ENCODE measurements at places on chromosomes 2 and 18.

GRCh38 chr18:58865033-58865590 lies 435 bp downstream of the ZNF532 start:
- DNase-seq: peak; percentile 67

DNA sequence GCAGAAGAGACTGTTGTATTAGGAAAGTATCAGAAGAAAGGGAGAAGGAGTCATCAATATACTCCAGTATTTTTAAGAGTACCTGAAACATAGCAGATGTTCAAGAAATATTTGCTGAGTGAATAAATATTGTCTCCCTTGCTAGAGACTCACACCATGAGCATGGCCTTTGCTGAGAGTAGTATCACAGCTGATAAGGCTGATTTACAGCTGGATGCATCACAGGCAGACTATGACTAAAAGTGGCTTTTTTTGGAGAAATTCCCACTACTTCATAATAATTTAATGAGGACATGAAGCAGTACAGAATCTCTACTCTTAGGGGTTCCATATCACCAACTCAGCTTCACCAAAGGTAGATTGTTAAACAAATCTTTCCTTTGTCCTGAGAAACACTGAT lies 373.3 kb downstream of the RBM43 start:
- DNase-seq: no peak

DNA sequence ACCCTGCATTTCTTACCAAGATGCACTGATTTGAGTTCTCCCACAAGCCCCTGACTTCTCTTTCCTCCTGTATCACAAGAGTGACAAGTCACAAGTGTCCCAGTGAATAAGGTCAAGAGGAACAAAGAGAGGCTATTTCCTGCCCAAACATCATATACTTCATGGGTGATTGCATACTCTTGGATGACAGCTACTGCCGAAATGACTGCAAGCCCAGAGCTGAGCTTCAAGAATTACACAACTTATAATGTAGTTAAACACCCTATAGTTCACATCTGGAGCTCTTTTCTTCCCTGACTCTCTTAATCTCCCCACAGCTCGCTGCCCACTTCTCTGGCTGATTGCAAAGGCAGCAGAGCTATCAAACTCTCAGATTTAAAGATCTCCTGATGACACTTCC lies 289.7 kb upstream of the PARD3B start:
- no peak for DNase-seq

- DNase-seq: no peak
Measured at GRCh38 chr18:36398419-36398818, 100.9 kb downstream of the FHOD3 start.

DNA sequence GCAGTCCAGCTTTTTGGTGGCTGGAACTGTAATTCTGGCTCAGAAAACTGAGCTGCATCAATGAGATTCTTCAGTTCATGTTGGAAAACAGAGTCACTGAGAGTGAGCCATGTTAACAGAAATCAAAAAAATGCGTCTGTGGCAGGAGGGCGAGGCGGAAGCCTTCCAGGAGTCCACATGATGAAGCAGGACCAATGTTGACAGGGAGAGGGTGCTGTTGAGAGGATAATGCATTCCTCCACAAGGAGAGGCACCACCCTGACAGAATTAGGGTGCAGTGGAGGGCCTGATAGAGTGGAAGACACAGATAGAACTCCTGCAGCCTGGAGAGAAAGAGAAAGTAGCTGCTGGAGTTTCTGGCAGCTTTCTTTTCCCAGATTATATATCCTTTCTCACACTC lies 111.5 kb downstream of the MGAT5 start:
- DNase-seq: no peak

DNA sequence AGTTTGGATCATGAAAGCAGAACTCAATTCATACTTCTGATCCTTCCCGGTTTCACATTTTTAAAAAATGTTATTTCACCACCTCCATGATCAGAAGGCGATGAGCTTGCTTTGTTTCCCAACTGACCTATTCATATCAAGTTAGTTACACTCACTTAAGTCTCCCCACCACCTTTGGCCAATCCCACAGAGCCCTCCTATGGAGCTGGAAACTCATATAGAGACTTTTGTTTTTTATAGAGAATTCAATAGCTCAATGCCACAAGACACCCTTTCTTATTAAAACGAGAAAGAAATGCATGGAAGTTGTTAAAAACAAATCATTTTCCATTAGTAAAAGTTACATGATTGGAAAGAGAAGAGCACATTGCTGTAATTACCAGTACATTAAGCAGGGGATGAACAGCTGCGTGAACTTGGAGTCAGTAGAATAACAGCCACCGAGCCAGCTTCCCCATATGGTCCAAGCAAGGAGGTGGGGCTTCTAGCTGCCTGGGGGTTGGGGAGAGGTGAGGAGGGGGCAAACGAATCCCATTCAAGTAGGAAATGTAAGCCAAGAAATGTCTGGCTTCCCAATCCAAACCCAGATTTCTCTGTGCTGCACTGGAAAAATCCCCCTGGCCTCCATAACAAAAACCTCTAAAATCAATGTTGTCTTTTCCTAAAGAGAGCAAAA lies 614.5 kb downstream of the IRS1 start:
- no peak for DNase-seq

- no peak for DNase-seq
Measured at GRCh38 chr2:204454672-204455380, 90.4 kb upstream of the PARD3B start.

GRCh38 chr2:181073896-181074295 lies 93.5 kb downstream of the UBE2E3 start:
- DNase-seq: no peak

DNA sequence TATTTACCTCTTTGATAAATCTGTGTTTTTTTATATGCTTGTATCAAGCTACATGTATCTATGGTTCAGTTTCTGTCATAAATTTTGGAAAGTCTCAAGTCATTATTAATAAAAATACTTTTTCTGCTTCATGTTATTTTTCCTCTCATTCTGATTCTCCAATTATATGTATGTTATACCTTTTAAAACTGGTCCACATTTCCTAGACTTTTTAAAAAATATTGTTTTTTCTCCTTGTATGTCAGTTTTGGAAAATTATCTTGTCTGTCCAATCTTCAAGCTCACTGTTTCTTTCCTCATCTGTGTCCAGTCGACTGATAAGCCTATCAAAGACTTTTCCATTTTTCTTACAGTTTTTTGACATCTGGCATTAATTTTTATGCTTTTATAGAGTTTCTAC lies 253.4 kb downstream of the ASXL3 start:
- no peak for DNase-seq

DNA sequence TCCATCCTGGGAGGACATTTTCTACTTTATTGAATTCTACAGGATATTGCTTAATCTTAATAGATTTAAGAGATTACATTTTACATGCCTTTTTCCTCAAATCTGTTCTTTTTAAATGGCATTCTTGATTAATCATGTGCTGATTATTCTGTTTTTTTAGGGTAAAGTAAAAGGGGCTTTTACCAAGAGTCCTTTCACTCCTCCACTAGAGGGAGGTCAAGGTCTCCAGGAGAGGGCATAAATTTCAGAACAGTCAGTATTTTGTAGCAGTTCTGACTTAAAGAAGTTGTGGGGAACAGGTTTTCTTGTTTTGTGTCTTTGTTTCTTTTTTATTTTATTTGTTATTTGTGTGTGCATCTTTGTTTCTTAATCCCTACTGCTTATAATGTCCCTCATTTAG lies 25.4 kb downstream of the WDR75 start:
- no peak for DNase-seq

DNA sequence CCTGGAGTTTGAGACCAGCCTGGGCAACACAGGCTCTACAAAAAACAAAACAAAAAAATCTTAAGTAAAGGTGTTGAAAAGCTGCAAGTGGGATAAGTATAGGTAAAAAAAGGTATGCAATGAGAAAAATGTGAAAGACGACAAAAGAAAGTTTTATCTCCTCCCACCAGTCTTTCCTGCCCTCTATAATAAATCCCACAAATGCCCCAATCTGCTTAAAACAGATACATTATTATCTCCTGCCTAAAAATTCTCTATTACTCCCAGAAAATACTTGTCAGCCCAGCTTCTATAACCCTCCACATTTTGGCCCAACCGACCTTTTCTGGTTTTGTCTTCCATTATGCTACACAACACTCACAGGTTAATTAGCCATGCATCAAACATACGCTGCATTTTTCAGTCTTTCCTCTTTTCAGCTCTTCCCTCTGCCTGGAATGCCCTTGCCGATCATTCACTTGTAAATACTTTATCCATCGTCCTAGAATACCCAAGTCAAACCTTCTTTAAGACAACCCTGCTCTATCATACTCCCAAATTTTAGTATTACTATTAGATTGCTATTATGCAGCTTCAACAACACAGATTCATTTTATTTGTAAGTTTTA lies 10.8 kb downstream of the ASXL2 start:
- DNase-seq: no peak

DNA sequence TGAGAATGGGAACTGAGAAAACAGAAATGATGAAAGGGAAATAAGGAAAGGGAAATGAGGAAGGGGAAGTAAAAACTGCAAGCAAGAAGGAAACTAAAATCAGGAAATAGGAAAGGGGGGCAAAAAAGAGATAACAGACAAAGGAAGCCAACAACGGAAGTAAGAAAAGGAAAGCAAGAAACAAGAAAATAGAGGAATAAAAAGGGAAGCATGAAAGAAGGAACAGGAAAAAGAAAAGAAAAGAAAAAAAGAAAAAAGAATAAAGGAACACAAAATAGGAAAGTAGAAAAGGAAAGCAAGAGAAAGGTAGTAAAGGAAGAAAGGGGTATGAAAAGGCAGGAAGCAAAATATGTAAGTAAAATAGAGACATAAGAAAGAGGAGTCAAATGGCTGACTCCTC lies 241.2 kb upstream of the NCKAP5 start:
- DNase-seq: no peak

DNA sequence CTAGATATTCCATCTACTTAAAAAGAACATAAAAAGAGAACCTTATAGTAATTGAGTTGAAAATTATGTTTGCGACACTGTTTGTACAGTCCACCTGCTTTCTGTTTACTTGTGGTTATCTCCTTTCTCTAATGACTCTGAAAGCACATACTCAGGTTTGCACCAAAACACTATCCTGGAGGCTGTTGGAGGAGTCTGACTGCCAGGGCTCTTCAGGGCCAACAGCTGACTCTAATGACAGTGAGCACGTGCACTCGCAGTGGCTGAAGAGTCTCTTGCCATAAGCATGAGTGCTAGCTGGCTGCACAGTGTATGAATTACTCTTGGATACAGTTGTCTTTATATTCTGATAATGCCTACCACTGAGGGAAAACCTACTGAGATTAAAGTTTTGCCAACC lies 16.7 kb upstream of the GLS start:
- DNase-seq: peak; percentile 99

DNA sequence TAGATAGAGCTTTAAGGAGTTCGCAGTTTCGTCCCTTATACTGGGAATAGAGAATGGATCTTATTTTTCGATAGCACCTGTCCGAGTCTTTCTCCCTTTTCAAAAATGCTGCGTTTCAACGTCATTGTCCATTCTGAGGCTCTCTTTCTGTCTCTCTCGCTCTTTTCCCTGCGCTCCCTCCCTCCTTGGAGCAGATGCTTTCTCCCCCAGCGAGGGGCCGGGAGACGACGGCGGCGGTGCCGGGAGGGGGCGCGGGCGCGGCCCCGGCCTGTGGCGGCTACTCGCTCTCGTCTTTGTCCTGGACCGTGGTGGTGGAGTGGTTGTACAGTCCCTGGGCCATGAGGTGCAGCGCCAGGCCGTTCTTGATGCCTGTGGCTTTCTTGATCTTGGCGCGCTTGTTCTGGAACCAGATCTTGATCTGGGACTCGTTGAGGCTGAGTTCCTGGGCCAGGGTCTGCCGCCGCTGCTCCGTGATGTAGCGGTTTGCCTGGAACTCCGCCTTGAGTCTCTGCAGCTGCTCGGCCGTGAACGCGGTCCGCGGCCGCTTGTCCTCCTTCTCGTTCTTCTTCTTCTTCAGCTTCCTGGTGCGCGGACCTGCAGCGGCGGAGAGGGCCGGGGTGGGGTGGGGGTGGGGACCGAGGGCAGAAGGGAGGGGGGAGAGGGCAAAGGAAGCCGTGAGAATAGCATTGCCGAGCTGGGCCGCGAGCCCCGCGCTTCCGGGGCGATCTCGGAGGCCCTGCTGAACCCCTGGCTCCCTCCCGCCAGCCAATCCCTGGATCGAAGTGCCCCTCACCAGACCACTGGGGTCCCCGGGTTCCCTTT lies 4.6 kb downstream of the EN1 start:
- no peak for DNase-seq

- no peak for DNase-seq
Measured at GRCh38 chr2:11933854-11934253, 187.4 kb downstream of the LPIN1 start.

DNA sequence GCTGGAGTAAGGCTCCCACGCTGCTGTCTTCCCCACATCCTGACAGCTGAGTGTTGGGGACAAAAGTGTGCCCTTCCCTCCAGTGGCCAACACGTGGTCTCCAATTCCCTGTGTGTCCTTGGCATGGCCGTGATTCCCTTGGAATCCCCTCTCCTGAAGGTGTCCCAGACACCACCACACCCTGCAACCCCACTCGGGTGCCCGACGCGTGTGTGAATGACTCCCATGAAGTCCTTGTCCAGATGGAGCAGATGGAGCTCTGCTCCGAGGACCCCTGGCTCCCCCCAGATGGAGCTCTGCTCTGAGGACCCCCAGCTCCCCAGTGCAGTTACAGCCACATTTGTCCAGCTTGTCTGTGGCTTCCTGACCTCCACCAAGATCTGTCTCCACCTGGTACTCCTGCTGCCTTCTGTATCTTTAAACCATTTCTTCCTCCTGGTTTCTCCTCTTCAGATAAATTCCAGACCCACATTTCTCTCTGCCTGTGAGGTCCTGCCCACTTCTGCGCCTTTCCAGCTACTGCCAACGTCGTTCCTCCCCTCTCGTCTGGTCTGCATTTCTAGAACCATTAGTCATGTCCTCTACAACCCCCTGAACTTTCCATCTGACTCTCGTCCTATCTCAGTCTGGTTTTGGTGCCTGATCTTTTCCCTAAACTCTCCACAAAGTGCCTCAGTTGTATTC lies 86.8 kb upstream of the PXDN start:
- no peak for DNase-seq

GRCh38 chr2:228945710-228946109 lies 325.4 kb downstream of the PID1 start:
- DNase-seq: no peak

All from NCI-H748 treated with DMSO at 0.1 percent for 48 hours (cell line).